ENCODE measurements at places on chromosomes 12 and 14. TPM values are rescaled to one million over a fixed set of nuclear protein-coding genes. Genes with fewer than 3 reads are reported as not detected.

C14orf180 gene
- total RNA-seq, result 0.16 TPM

HRK gene
- 2.5 TPM for total RNA-seq

SENP1 gene
- 84.2 TPM for total RNA-seq

PTPRR gene
- 0.24 TPM for total RNA-seq

PLEK2 gene
- 5.7 TPM for total RNA-seq

CNTN1 gene
- 24.1 TPM for total RNA-seq

AQP6 gene
- 2.2 TPM for total RNA-seq

MGAT4C gene
- total RNA-seq, result 5.5 TPM

ANKRD33 gene
- not detected for total RNA-seq

PPP1R1A gene
- 6.1 TPM for total RNA-seq

MYF5 gene
- total RNA-seq, result not detected

TUBA1C gene
- total RNA-seq, result 78.2 TPM

EIF5 gene
- 309 TPM for total RNA-seq

KRT85 gene
- 0.71 TPM for total RNA-seq

CD4 gene
- total RNA-seq, result 4.5 TPM

FAM177A1 gene
- total RNA-seq, result 52.5 TPM

NGB gene
- 1.1 TPM for total RNA-seq

ENDOU gene
- total RNA-seq, result 0.43 TPM

BICDL1 gene
- 78.3 TPM for total RNA-seq

KRT83 gene
- 1.2 TPM for total RNA-seq

POTEM gene
- total RNA-seq, result 45.0 TPM

GABARAPL1 gene
- 56.2 TPM for total RNA-seq

PLEKHD1 gene
- 0.87 TPM for total RNA-seq

KCNC2 gene
- 0.39 TPM for total RNA-seq

GYS2 gene
- total RNA-seq, result not detected

RNF212B gene
- 5.4 TPM for total RNA-seq

KRT7 gene
- 3.3 TPM for total RNA-seq

NUDT14 gene
- 22.0 TPM for total RNA-seq

CHURC1 gene
- total RNA-seq, result 55.7 TPM

AGAP2 gene
- 2.7 TPM for total RNA-seq

SLC25A47 gene
- total RNA-seq, result 0.37 TPM

PIANP gene
- 5.8 TPM for total RNA-seq

RABGGTA gene
- 90.2 TPM for total RNA-seq

FOXN4 gene
- total RNA-seq, result 9.0 TPM

AMDHD1 gene
- total RNA-seq, result 4.0 TPM

B4GALNT3 gene
- total RNA-seq, result 24.3 TPM

CD69 gene
- total RNA-seq, result 3.0 TPM

NT5DC3 gene
- total RNA-seq, result 25.4 TPM

ATL1 gene
- total RNA-seq, result 14.4 TPM

TOMM20L gene
- total RNA-seq, result 33.1 TPM

ACOT2 gene
- total RNA-seq, result 34.8 TPM

SELPLG gene
- 1.1 TPM for total RNA-seq

TCL1A gene
- total RNA-seq, result 10.2 TPM

KRT6C gene
- not detected for total RNA-seq

GCH1 gene
- 11.3 TPM for total RNA-seq

FBLN5 gene
- 88.1 TPM for total RNA-seq

VWF gene
- total RNA-seq, result 86.2 TPM

HOXC4 gene
- 3.1 TPM for total RNA-seq

SLC38A4 gene
- total RNA-seq, result 0.24 TPM

IL22 gene
- not detected for total RNA-seq

OTOGL gene
- 0.87 TPM for total RNA-seq

CLEC2B gene
- 1.2 TPM for total RNA-seq

EAPP gene
- total RNA-seq, result 33.1 TPM

CCT2 gene
- 248 TPM for total RNA-seq

GMFB gene
- 32.3 TPM for total RNA-seq

PRR4 gene
- total RNA-seq, result 8.4 TPM

NTN4 gene
- 84.9 TPM for total RNA-seq

HOXC9 gene
- 6.6 TPM for total RNA-seq

SDSL gene
- total RNA-seq, result 15.9 TPM

MUCL1 gene
- 1.4 TPM for total RNA-seq
